Activated naive CD4-positive, alpha-beta T cell treated with anti-CD3 and anti-CD28 coated beads, Interleukin-2, amount 10 ng/mL, durations not matched to agents 5 hours and 36 hours (primary cell): ENCODE measurements at places on chromosomes 2 and 18. TPM values are rescaled to one million over a fixed set of nuclear protein-coding genes. Genes with fewer than 3 reads are reported as not detected.

SLC25A12 gene
- 23.0 TPM for total RNA-seq

AQP12B gene
- total RNA-seq, result not detected

KCNG3 gene
- 0.13 TPM for total RNA-seq

TFCP2L1 gene
- total RNA-seq, result not detected

FHOD3 gene
- total RNA-seq, result not detected

CCL20 gene
- not detected for total RNA-seq
